ENCODE measurements at places on chromosomes 3 and 15.
A peak's percentile ranks its signal among the peaks of the same experiment; 100 is the strongest.

GRCh38 chr15:36230776-36231175 is 348.6 kb upstream of the CDIN1 start:
- no peak for DNase-seq

DNA sequence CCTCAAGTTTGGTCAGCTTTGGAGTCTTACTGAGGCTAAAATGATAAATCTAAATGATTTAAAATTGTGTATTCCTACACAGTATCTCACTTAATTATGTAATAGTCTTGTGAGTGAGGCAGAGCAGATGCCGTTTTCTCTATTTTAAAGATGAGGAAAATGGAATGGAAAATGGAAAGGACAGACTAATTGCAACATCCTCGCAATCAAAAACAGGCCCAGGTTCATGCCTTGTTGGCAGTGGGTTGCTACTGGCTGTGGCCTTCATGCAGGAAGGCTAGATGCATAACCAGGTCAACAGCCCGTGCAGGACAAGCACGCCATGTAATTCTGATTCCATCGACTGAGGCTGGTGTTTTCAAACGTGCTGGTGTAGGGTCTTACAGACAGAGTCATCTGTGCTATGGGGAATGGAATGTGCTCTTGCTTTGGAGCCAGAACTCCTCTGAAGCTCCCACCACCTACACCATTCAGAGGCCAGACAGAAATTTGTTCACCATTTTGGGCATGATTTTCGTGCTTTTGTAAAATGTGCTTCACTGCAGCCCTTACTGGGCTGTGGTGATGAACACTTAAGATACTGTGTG is 37.9 kb downstream of the MLH1 start:
- DNase-seq: no peak

- no peak for DNase-seq
Observed at GRCh38 chr3:126546549-126547239, 12.0 kb downstream of the C3orf22 start.

- DNase-seq: no peak
Observed at GRCh38 chr3:46369675-46370132, 1.0 kb upstream of the CCR5 start.

GRCh38 chr15:98525661-98526001 is 122.7 kb upstream of the IGF1R start:
- no peak for DNase-seq

DNA sequence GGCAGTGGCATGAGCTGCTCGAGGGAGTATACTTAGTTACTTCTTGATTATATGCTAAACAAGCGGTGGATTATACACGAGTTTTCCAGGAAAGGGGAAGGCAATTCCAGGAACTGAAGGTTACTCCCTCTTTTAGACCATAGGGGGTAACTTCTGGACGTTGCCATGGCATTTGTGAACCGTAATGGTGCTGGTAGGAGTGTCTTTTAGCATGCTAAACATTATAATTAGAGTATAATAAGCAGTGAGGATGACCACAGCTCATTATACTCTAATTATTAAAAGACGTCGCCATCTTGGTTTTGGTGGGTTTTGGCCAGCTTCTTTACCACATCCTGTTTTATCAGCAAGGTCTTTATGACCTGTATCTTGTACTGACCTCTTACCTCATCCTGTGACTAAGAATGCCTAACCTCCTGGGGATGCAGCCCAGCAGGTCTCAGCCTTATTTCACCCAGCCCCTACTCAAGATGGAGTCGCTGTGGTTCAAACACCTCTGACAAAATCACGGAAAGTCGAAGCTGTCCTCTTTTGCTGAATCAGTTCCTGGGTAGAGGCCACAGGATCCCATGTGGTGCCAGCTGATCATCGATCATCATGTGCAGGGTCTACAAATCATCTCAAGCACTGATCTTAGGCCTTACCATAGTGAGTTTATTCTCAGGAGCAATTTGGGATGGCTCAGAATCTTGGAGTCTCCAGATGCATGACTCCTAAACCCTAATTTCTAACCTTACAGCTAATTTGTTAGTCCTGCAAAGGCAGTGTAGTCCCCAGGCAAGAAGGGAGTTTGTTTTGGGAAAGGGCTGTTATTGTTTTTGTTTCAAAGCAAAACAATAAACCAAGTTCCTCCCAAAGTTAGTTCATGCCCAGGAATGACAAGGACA is 149.1 kb downstream of the TJP1 start:
- no peak for DNase-seq

DNA sequence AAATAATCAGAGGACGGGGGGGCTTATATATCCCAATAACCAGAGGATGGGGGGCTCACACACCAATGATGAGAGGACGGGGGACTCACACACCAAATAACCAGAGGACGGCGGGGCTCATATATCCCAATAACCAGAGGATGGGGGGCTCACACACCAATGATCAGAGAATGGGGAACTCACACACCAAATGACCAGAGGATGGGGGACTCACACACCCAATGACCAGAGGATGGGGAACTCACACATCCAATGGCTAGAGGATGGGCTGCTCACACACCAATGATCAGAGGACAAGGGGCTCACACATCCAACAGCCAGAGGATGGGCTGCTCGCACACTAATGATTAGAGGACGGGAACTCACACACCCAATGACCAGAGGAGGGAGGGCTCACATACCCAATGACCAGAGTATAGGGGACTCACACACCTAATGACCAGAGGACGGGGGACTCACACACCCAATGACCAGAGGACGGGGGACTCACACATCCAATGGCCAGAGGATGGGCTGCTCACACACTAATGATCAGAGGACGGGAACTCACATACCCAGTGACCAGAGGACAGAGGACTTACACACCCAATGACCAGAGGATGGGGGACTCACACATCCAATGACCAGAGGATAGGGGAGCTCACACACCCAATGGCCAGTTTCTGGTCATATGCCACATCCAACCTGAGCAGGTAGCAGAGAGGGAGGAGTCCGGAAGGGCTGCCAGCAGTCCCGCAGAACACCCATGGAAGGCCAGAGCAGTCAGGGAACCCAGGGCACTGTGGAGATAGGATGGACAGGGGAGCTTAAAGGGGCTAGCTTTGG is 10.6 kb downstream of the RAB6B start:
- no peak for DNase-seq

GRCh38 chr15:75817138-75817935 is 25.9 kb upstream of the UBE2Q2 start:
- no peak for DNase-seq

DNA sequence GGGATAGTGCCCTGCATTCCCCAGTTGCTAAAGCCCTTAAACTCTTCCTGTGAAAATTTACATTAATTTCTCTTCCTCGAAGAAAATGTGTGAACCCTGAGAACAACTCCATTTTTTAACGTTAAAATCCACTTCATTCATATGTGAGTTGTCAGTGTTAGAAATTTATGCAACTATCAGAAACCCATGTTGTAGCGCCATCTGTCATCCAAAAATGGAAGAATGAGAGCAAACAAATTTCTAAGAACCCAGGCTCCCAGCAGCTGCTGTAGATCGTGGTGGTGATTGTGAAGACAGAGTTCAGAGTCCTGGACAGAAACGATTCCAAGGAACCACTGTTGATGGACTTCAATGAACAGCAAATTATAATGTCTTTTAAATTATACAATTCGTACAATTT is 179.7 kb upstream of the NDN start:
- peak; percentile 3 for DNase-seq

GRCh38 chr15:82739086-82739485 is 29.4 kb upstream of the AP3B2 start:
- peak; percentile 30 for DNase-seq

- DNase-seq: no peak
Observed at GRCh38 chr15:78880813-78881212, 8.1 kb downstream of the MORF4L1 start.

- no peak for DNase-seq
Observed at GRCh38 chr15:59298225-59298853, 74.3 kb downstream of the MYO1E start.
